CD14-positive monocyte (primary cell): ENCODE measurements at places on chromosomes 6 and 20.

DNA sequence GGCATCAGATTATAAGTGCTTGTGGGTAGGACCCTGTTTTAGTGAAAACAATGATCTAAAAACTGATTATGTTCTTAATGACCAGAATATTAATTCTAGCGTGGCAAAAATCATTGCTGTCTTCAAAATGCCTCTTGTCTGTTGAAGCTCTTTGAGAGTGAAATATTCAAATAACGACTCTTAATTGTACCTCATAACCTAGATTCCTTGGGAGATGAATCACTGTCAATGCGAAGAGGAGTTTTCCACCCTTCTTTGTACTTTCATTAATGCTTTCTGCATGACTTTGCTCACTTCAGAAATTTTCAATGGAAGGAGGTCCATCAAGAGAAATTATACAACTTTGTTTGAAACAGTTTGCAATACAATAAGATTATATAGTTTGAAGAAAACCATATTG, 71.5 kb downstream of the CRYBG1 start:
- no peak for DNase-seq

GRCh38 chr20:53547664-53548239, 45.9 kb downstream of the ZNF217 start:
- peak; percentile 15 for DNase-seq

- no peak for DNase-seq
These were observed 73.1 kb downstream of the OR2B2 start for GRCh38 chr6:27838945-27839625.

DNA sequence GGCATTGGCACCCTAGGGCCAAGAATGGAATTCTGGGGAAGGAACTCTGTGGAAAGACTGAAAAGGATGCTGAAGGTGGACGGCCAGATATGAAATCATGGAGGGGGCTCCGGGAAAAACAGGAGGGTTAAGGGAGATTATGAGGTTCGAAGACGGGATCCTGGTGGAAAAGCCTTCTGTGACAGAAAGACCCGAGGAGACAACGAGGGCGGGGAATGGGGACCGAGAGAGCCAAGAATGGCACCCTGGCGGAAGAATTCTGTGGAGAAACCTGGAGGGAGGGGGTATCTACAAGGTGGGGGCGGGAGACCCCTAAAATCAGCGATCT, 426 bp downstream of the TRMT6 start:
- DNase-seq, result no peak

DNA sequence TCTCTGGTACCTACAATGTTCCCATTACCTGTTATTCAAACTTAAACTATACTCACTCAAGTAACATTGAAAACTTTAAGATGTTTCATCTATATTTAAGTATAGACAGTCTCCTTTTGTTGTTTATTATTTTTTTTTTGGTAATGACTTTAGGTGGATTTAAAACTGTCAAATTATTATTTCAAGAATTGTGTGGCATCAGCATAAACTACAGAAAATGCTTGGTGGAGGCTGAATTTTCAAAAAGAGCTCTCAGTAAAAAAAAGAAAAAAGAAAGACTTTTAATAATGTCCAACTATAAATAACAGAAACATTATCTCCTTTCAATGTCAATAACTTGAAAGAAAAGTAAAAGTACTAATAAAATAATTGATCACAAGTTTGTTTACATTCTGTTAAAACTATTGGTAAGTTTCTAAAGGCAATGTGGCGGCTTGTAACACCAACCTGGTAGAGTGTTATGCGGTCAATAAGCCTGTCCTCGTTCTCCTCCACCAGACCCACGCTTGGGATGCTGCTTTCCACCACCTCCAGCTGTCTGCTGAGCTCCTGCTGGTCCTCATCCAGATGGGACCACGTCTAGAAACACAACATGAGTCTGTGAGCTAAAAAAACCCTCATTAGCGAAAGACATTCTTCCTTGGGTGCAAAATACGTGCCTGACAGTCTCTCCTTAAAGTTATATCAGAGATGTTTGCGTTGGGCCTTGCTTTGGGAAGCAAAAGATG, 400.6 kb downstream of the SYNE1 start:
- DNase-seq, result no peak

DNA sequence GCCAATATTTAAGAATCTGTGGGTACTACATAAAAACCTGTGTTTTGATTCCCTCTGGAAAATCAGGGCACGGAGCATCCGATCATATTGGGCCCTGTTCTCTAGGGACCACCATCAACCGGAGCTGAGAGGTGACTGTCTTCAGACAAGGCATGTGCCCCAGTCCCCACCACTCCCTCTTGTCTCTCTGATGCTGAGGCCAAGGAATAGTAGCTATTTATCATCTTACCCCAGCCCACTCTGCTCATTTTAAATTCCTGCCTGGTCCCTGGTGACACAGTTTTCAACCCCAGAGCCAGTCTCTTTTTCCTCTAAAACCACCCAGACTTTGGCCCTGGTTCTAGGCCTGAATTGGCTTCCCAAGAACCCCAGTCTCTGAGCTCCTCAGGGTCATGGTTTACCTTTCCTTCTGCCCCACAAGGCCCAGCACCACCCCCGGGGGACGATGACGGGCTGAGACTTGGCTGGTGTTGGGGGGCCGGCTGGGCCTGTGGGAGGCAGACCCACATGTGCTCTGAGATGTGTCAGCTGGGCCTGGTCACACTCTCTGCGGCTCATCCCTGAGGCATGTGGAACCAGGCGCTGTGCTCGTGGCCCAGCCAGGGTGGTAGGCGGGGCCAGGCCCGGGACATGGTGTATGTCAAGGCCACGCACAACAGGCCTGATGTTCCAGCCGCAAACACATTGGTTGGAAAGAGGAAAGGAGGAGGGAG, 114.4 kb downstream of the CEBPB start:
- DNase-seq, result no peak

DNA sequence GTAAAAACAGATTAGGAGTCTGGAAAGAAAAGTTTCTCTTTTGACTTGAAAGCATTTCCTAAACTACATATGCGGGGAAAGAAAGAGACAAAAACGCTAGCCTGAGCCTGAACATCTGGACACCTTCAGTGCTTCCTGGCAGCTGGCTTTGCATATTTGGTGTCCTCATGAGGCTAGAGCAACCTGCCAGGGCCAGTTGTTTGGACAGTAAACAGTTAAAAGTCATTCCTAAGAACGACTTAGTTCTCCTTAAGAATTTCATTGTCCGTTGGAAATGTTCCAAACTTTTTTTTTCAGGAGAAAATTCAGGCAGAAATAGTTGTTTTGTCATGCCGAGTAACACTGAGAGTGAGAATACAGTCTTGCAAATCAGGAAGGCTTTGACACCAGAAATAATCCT, 199.8 kb downstream of the SMOC2 start:
- no peak for DNase-seq

- peak; percentile 96 for DNase-seq
These were observed 409.9 kb upstream of the MARCKS start for GRCh38 chr6:113447088-113447831.

GRCh38 chr6:77430504-77430903, 32.8 kb downstream of the HTR1B start:
- DNase-seq, result no peak

- no peak for DNase-seq
These were observed 25.9 kb upstream of the EFHC1 start for GRCh38 chr6:52394251-52394666.

- DNase-seq, result no peak
These were observed 27.6 kb upstream of the PI16 start for GRCh38 chr6:36926708-36927513.

DNA sequence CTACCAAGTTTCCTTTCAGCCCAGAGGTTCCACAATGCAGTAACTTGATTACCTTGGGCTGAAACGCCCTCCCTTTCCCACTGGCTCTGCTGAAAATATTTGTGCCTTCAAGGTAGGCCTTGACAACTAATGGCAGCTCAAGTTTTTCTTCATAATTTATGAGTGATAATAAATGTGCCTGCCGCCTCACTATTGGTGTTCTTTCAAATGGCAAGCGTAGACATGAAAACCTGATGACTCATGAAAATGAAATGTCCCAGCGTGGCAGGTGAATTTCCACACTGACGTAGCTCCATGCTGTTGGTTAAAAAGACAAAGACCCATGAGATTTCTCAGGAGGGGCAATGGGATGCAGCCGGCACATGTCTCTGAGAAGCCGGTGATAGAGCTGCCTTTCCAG, 107.2 kb upstream of the GGTLC1 start:
- DNase-seq, result no peak

- no peak for DNase-seq
These were observed 26.3 kb upstream of the TRAM2 start for GRCh38 chr6:52603000-52603795.

- DNase-seq, result peak; percentile 87
These were observed at the start of gene SOX12 for GRCh38 chr20:325045-325888. Gene SOX12 (plus strand): TSS chr20:325552. CDS start chr20:325925, 373 bp downstream.

DNA sequence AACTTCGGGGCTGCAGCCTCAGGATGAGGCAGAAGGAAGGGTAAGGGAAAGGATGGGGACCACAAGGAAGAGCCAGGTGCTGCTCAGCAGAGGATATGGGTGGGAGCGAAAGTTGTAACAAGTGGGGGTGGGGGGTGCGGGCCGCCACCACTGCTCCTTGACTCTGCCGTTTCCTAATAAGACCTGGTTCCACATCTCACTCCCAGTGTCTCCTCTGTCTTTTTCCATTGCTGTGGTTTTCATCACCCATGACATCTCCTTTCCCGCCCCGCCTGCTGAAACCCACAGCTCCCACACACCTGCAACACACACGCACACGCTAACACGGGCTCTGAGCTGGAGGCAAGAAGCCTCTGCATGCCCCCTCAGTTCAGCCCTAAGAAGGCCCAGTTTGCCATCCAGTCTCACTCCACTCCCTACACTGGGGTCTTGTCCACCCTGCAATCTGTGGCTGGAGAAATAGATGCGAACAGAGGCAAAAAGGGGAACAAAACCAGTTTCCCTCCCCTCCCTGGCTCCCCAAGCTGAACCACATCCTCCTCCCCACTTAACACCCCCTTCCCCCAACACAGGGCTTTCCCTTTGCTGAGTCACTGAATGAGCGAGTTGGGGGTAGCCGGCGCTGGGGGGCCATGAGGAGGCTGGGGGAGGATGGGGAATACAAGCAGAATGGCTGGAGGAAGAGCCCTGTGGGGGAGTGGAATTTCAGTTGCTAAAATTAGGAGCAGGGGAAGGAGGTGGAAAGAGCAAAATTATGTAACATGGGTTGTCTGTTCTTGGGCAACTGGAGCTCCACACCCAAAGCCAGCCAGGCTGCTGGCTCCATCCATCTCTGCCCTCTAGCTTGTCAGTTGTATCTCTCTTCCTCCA, 11.5 kb downstream of the NFKBIL1 start:
- peak; percentile 98 for DNase-seq

- no peak for DNase-seq
These were observed 809 bp upstream of the NOL7 start for GRCh38 chr6:13614126-13614925.

- DNase-seq, result no peak
These were observed 266.0 kb upstream of the BTBD3 start for GRCh38 chr20:11651647-11652046.

GRCh38 chr20:55614220-55614757, 391.0 kb downstream of the CBLN4 start:
- no peak for DNase-seq

- no peak for DNase-seq
These were observed 660.4 kb upstream of the GJE1 start for GRCh38 chr6:141472162-141472928.

- no peak for DNase-seq
These were observed 39.3 kb upstream of the TRAM2 start for GRCh38 chr6:52616059-52616690.

GRCh38 chr20:11173916-11174315, 500.1 kb upstream of the JAG1 start:
- no peak for DNase-seq

- DNase-seq, result no peak
These were observed 31.4 kb upstream of the GSTA4 start for GRCh38 chr6:53026526-53026925.

GRCh38 chr20:24598996-24599395, 129.6 kb downstream of the SYNDIG1 start:
- DNase-seq, result no peak

- DNase-seq, result peak; percentile 32
These were observed 32.3 kb downstream of the UST start for GRCh38 chr6:148779142-148779562.

GRCh38 chr20:62238569-62239277, 402 bp downstream of the OSBPL2 start:
- peak; percentile 18 for DNase-seq

- DNase-seq, result no peak
These were observed 28.8 kb downstream of the AK9 start for GRCh38 chr6:109662192-109662591.

DNA sequence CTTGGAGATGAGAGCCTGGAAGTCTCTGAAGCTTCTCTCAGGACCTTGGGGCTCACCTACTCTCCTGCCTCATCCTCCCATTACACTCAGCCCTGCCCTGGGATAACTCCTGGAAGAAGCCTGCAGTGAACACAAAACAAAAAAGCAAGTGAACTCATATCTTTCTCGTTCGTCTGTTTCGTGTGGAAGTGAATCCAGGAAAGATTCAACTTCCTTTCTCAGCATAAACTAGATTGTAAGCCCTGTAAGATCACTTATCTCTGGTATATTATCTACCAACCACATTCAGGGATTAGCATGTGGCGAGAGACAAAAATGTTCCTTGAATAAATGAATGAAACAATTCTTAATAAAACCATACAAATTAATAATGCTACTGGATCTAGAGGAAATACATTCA, 36.5 kb upstream of the FAM83C start:
- DNase-seq, result no peak

GRCh38 chr20:58088105-58088504, 140.3 kb downstream of the ANKRD60 start:
- DNase-seq, result no peak

DNA sequence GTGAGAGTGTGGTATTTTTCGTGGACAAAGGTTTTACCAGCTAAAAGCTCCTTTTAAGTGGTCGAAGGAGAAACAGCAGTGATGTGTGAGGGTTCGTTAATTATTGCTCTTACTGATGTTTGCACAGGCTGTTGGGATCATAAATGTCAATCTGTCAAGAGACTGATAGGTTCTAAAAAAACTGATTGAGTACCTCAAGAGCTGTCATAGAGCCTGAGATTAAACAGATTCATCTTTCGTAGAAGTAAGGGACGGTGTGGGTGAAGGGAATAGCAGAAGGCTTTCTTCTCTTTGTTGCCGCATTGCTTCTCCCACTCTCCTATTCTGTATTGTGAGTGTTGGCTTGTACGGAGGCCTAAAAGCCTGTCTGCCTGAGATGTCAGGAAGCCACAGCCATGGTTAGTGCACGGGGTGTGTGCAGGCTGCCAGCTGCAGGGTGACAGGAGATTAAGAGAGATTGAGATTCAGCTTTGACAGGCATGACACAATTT, 291.0 kb downstream of the ZFAND3 start:
- no peak for DNase-seq

GRCh38 chr20:3751675-3752385, 15.7 kb downstream of the ADISSP start:
- peak; percentile 34 for DNase-seq

DNA sequence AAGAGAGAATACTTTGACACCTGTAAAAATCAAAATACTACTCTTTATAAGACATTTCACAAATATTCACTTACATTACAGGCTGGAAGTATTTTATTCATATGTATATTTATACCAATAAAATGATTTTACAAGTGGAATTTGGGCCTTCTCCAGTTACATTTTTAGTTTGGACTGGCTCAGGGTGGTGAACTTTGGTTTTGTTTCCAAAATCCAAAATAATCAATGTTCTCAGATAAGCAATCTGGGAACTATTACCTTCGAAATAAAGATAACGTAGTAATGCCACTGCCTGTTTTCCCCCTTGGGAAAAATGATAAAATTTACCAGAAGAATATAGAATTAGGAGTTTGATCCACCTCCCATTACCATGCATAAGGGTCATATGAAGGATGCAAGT, 31.6 kb upstream of the SCGN start:
- DNase-seq, result no peak

GRCh38 chr6:152428126-152428525, 209.0 kb downstream of the SYNE1 start:
- DNase-seq, result no peak
